Transverse colon (tissue), 4 donors: ENCODE measurements at places on chromosomes 2 and 18.
A peak's percentile ranks its signal among the peaks of the same experiment; 100 is the strongest.

DNA sequence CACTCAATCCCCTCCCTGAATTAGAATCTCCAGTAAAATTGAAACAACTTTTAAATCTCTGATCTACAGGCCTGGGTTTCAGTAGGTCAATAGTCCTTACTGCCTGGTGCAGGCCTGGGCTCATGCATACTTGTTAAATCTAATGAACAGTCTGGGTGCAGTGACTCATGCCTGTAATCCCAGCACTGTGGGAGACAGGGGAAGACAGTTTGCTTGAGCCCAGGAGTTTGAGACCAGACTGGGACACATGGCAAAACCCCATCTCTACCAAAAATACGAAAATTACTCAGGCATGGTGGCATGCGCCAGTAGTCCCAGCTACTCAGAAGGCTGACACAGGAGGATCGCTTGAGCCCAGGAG, 94.7 kb upstream of the SP3 start:
- DNase-seq = no peak

DNA sequence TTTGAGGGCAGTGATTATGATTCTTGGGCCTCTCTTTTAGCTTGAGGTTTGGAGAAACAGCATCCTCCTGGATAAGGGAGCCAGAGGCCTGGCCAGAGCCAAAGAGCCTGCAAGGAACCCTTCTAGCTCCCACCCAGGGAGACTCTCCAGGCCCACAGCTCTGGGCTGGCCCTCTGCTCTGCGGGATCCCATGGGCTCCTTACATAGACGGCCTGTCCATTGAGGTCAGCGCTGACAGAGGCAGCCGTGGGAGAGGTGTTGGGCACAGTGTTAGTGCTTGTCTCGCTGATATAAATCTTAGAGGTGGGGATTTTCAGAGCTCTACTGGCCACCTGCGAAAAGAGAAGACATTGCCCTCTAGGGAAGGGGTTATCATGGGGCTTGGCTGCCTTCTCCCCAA, 67.2 kb downstream of the XDH start:
- no peak for DNase-seq

DNA sequence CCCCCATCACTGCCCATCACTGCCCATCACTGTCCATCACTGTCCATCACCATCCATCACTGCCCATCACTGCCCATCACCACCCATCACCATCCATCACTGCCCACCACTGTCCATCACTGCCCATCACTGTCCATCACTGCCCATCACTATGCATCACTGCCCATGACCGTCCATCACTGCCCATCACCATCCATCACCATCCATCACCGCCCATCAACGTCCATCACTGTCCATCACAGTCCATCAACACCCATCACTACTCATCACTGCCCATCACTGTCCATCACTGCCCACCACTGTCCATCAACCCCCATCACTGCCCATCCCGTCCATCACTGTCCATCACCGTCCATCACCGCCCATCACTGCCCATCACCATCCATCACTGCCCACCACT, 57.8 kb upstream of the OTOS start:
- no peak for DNase-seq

- DNase-seq = peak; percentile 29
Measured at GRCh38 chr2:239814861-239815601, 210.1 kb downstream of the NDUFA10 start.

GRCh38 chr2:20291106-20291564, 59.5 kb downstream of the PUM2 start:
- DNase-seq = peak; percentile 40

DNA sequence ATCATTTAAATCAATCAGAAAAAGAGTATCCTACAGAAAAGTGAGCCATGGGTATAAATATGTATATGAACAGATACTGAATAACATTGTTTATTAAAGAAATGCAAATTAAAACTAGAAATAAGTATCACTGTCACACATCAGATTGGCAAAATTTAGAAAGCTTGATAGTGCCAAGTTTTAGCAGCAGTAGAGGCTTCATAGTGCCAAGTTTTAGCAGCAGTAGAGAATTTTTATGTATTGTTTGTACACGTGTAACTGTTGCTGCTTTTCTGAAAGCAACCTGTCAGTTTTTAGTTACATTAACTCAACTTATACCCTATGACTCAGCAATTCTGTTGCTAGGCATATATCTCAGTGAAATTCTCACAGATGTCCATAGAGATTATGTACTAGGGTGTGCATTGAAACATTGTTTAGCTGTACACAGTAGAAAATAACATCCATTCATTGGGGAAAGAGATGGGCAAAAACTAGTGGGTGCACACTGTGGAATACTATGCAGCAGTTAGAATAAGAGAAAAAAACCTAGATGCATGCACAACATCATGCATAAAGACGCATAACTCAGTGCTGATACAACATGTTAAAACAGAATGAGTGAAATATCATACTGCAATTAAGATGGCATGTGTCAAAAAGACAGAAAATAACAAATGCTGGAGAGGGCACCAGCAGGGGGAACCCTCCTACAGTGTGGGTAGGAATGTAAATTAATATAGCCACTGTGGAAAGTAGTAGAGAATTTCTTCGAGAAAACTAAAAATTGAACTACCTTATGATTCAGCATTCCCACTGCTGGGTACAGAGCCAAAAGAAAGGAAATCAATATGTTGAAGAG, 294.5 kb upstream of the NT5C1B start:
- no peak for DNase-seq

DNA sequence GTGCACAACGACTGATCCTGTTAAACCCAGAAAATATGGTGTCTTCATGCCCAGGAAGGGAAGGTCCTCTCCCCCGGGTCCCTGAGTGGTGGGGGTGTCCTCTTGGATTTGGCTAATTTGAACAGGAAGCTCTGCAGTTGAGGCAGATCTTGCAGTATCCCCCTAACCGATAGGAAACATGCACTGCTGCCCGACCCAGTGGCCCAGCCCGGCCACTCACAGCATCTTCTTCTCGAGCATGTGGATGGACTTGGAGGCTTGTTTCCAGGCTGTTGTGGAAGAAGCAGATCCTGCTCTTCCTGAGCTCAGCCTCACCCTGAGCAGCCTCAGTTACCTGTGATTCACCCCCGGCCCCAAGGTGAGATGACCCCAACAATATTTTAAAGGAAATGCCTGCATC, 46.4 kb upstream of the ASB1 start:
- DNase-seq = no peak

DNA sequence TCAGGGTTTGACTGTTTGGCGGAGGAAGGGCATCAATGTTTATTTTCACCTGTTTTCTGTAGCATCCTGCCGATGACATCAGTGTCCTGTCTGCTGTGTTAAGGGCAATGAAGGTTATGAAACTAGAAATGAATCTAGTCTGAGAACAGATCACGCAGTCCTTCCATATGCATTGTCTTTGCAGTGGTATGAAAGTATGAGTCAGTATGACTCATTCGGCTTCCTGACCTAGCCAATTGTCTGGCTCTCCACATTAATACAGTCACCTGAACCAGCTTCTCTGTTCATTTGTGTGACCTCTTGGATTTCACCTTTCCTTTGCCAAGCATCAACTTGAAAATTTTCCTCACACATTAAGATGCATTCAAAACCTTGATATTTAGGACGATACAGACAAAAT, 353.8 kb downstream of the RND3 start:
- DNase-seq = no peak

DNA sequence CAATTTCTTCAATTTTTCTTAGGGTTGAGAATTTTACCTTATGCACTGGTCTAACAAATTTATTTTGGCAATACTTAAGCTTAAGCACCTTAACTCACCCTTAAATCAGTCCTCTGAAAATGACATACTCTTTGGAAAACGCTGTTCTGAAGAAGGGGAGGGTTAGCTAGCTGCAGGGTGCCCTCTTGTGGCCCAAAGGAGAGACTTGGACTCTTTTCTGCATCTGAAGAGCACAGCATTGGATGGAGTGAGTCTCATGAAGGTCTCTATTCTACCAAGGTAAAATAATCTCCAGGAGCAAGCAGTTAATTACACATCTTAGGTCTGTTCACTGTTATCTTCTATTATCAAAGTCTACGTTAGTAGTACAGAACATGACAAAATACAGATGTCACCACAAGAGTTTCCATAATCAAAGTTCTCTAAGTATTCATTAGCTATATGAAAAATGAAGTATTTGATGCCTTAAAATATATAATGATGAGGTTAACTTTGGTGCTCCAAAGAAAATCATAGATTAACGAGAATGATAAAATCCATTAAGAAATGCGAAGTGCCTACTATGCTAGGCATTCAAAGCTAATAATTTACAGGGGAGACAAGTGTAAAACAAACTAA, 24.4 kb downstream of the PUM2 start:
- DNase-seq = peak; percentile 55

- DNase-seq = no peak
Measured at GRCh38 chr18:65016631-65017371, 734.0 kb upstream of the CDH7 start.
